Muscle of leg (tissue), 16 donors: ENCODE measurements at places on chromosomes 1 and 21.

- no peak for DNase-seq
Observed at GRCh38 chr21:35249636-35250035, 200.5 kb upstream of the RUNX1 start.

DNA sequence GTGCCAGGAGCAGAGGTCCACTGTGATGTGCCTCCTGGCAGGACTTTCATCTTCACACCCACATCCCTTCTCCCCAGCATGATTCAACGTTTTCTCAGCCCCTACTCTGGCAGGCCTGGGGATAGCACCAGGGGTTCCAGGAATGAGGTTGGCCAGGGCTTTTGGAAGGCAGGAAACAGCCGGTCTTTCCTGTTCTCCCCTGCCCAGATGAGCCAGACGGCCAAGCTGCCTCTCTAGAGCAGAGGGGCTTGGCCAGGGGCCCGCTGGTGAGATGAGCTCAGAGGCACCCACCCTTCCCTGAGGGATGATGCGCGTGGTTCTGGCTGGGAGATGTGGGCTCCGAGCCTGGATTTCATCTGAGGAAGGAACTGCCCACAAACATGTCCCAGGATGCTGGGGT lies 4.3 kb upstream of the MFAP2 start:
- DNase-seq, result peak; percentile 81

DNA sequence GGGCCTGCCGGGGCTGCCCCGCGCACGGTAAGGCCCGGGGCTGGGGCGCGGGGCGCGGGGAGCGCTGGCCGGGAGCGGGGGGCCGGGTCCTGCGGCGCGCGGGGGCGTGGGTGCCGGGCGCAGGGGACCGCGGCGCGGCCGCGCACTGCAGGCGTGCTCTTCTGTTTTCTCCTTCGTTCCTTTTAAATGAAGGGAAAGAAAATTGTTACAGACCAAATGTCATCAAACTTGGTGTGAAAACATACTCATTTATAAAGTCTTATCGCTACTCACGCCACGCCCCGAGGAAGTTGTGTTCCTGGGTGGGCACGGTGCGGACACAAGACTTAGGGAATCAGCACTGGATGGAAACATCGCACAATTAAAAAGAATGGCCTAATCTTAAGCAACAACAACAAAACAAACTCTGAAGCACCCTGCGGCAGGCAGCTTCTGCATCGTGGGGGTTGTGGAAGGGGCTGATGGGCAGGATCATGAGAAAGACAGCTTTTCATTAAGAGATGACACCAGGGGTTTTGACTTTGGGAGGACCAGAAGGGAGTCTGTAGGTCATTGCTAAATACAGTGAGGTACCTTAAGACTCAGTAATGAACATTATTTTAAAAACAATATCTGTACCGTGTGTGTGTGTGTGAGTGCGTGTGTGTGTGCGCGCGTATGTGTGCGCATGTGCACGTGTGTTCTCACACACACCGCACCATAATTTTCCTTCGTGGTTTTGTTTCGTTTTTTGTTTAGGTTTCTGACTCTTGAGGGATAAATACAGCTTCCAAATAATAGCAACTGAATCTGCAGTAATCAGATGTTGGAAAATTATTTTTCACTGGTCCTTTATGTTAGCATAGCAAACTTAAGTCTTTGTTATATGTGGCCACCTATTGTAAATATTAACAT lies 548 bp downstream of the B3GALT5 start:
- DNase-seq, result no peak

- DNase-seq, result no peak
Observed at GRCh38 chr1:218390618-218391017, 45.5 kb downstream of the TGFB2 start.

GRCh38 chr1:186654741-186655140 lies 25.5 kb downstream of the PTGS2 start:
- no peak for DNase-seq
